ENCODE measurements at places on chromosomes 5 and 9.

DNA sequence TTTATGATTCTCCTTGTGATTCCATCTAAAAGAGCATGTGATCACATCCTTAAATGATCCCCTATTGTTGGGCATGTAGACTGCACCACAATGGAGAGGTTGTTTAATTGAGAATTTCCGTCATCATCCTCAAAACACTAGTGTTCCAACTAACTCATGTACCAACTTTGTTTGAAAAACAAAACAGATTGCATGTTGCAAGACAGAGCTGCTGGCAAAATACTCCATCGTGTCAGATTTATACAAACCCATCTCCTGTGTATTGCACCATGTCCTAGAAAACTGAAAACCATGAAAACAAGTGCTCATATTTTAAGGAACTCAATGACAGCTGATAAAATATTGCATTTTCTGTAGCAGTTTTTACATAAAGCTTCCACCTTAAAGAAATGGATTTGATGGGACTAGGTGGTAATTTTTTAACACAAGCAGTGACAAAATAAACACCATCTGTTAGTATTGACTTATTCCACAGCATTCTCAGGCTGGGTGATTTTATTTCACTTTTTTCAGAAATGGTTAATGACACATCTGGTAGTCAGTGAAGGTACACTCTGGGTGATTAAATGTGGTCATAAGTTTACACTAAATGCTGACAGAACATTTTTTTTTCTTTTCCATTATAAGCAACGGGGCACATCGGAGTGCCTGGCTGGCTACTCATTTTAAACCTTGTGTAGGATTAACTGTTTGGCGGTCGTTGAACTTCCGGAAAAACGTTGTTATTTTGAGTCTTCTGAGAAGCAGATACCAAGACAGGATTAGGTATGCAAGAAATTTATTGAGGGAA lies 602.9 kb upstream of the WWC1 start:
- DNase-seq: no peak

DNA sequence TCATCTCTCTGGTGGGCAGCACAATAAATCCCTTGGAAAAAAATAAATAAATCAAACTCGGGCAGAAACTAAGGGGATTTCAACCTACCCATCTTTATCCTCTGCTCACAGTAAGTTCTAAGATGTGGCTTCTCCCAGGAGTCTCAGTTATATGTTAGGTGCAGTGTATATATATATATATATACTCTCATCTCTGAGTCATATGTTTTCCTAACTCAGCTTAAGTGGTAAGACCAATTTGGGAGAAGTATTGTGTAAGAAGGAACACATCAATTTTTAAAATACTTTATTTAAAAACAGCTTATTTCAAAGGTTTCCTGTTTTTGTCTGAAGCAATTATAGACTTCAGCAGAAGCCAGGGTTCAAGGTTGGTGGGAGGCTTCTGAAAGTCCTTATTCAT lies 20.3 kb upstream of the OSMR start:
- DNase-seq: no peak

GRCh38 chr5:44842496-44843282 lies 33.9 kb downstream of the MRPS30 start:
- DNase-seq: no peak

GRCh38 chr5:178423901-178424809 lies 166.0 kb downstream of the COL23A1 start:
- DNase-seq: no peak

DNA sequence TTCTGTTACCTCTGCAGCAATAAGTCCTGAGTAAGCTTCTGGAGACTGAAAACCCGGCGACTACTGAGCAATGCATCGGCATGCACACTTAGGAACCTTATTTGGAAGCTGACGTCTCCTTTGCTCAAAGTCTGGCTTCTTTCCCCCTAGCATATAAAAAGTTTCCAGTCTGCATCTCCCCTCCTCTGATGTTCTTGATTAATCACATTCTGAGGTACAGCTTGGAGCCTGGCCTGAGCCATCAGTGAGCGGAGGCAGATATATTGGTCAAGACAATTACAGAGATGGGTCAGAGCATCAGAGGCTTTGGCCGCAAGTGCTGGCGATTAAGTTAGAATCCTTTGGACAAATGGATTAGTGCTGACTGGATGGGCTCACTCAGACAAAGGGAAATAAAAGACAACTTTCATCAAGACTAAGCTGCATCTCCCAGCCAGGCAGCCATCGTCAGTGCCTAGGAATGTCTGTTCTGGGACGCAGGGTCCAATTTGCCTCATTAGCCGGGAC lies 140.7 kb downstream of the MTX3 start:
- DNase-seq: no peak

DNA sequence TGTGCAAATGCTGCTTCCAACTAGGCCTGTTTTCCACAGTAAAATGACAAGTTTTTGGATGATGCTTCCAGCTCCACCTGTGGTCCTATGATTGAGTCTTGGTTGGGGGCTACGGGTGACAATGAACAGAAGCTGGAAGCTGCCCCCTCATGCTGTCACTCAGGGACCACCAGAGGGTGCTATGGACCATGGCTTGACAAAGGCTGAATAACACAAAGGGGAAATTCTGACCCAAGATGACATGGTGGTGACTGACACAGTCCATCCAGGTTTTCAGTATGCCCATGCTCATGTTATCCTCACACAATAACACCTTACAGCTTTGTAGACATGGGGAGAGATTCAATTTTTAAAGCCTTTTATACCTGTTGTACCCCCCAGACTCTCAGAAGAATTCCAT lies 23.9 kb upstream of the SAP30L start:
- DNase-seq: no peak

GRCh38 chr5:143336485-143336884 lies 67.0 kb downstream of the NR3C1 start:
- no peak for DNase-seq

DNA sequence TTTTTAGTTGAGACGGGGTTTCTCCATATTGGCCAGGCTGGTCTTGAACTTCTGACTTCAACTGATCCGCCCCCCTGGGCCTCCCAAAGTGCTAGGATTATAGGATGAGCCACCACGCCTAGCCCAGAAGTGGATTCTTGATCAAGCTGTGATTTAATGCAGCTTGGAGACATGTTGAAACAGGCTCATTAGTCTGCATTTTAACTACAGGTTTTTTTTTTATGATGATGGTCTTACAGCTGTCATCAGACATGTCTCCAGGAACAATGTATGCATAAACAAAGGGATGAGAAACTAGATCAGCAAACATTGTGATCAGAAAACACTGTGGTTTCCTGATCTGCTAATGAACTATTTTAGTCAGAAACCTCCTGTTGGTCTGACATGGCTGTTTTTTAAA lies 30.0 kb upstream of the PLPP1 start:
- no peak for DNase-seq

DNA sequence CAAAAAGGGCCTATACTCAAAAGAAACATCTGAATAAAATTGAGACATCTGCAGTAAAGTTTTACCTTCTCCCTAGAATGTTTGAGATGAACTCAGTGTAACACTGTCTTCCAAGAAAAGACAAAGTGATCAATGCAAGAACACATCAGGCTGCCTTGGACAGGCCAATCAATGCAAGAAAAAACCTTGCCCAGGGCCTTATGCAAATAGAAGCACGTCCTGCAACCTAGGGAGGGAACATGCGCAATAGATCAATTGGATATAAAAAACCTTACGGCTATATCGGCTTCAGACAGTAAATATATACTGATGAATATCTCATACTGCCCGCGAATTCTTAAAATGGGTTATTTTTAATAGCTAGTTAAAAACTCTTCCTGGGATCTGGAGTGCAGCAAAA lies 66.4 kb upstream of the POU5F2 start:
- no peak for DNase-seq

- no peak for DNase-seq
These were observed 267.9 kb downstream of the COX7C start for GRCh38 chr5:86885489-86886230.

- no peak for DNase-seq
These were observed 12.2 kb upstream of the GRIN1 start for GRCh38 chr9:137126786-137127185.

DNA sequence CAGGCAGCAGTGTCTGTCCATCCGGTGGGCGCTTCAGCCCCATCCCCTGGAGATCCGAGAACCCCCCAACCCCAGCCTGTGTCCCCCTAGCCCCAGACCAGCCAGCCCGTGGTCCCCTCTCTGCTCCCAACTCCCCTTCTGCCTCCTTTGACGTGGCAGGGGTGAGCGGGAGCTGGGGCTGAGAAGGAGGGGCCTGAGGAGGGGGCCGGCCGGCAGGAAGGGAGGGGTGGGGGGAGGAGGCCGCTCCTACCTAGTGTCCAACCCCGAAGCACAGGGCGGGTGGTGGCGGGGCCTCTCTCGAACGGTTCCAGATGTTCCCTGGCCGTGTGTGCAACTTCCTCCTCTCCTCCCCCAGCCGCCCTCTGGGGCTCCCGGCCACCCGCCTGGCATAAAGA lies 31.0 kb downstream of the GOLGA2 start:
- DNase-seq: no peak

DNA sequence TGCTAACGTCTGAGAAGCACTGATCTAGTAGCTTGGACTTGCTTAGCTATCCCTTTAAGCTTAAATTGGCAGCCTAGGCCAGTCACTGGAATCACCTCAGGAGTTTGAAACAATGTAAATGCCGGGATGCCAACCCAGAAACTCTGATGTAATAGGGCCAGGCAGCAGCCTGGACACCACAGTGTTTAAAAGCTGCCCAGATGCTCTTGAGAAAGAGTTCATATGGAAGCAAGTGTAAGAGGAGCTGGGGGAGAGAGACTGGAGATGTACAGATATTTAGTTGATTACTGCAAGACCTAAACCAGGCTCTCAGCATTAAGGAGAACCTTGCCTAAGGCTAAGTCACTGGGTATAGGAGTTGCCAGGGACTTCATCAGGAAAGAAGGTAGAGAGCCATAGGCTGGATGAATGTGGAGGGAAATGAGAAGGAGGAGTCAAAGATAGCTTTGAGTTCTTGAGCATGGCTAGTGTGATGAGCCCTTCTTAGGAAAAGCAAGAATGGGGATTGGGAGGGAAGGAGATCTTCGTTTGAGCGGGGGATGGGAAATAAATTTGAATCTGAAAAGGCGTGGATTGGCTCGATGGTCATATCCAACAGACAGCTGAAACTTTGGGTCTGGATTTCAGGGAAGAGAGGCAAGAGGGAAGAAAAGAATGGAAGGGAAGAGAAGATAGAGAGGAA lies 392.9 kb upstream of the WWC1 start:
- no peak for DNase-seq

DNA sequence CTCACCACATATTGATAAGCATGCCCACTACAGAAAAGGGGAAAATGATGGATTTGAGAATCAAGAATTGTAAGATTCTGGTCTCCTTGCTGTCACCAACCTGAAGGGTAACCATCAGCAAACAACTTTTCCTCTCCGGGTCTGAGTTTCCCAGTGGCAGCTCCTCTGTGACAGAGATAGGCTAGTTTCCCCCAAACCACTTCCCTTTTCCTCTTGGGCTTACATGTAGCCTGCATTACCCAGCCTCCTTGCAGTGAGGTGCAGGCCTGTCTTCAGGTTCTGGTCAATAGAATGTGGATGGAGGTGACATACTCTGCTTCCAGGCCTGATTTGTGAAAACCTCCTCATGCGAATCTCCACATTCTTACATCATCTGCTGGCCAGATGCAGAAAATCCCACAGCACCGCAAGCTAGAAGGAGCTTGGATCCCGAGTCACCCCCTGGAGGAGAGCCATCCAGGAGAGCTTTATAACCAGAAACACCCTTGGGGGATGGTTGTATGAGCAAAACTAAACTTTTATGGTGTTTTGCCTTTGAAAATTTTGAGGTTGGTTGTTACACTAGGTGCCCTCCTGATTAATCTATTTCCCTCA lies 206.1 kb downstream of the RGS3 start:
- no peak for DNase-seq

- peak; percentile 48 for DNase-seq
These were observed 684 bp upstream of the MED7 start for GRCh38 chr5:157143127-157143971.

GRCh38 chr5:93632327-93632726 lies 49.3 kb downstream of the NR2F1 start:
- no peak for DNase-seq
